Esophagus (tissue), 2 donors: ENCODE measurements at places on chromosomes 7 and 10. TPM values are rescaled to one million over a fixed set of nuclear protein-coding genes. Genes with fewer than 3 reads are reported as not detected.

Gene SPDYE9
- polyA plus RNA-seq: not detected

Gene SPAM1
- polyA plus RNA-seq: not detected

Gene ACSM6
- not detected for polyA plus RNA-seq

Gene GNG11
- polyA plus RNA-seq: 5.7 TPM

Gene CHPF2
- polyA plus RNA-seq: 10.8 TPM

Gene SH2D4B
- polyA plus RNA-seq: not detected

Gene CLCN1
- polyA plus RNA-seq: 0.44 TPM

Gene GDF2
- not detected for polyA plus RNA-seq

Gene FKBP6
- not detected for polyA plus RNA-seq

Gene WEE2
- polyA plus RNA-seq: not detected

Gene TMEM140
- polyA plus RNA-seq: 1.3 TPM

Gene RET
- 0.07 TPM for polyA plus RNA-seq

Gene LIPM
- polyA plus RNA-seq: not detected

Gene BTBD16
- polyA plus RNA-seq: 0.20 TPM
